ENCODE measurements at places on chromosomes 12 and 14.

- no peak for DNase-seq
These were observed 12.4 kb downstream of the SYNDIG1L start for GRCh38 chr14:74413627-74414026.

GRCh38 chr14:94622653-94623421 lies 10.6 kb downstream of the SERPINA3 start:
- no peak for DNase-seq

GRCh38 chr12:93912086-93912733 lies 235.0 kb downstream of the CRADD start:
- DNase-seq = no peak

DNA sequence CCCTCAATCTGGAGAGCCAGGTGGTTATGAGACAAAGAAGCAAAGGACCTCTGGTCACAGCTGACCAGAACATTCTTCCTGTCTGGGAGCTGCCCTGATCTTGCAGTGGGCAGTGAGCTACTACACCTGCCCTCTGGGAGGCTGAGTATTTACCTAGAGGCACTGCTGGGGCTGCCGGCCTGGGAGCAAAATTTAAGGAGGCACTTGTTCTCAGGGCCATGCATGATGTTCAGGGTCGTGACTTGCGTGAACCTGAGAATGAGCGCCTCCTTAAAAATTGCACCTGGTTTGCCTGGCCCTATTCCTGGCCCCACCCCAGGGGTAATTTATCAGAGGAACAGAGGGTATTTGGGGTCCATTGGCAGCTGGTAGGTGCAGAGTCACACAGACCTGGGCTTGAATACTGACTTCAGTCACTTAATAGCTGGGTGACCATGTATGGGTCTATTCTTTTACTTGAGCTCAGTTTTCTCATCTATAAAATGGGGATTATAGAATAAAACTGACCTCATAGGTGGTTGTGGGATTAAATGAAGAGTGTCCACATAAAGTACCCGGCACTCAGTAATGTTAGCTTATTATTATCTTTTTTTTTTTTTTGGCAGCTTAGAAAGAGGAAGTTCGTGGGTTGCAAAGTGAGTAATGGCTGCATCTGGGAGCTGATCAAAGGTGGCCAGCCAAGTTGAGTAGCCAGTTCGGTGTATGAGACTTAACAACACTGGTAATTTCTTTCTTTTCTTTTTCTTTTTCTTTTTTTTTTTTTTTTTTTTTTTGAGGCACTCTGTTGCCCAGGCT lies 107.4 kb upstream of the MED13L start:
- no peak for DNase-seq

- DNase-seq = no peak
These were observed 134.6 kb upstream of the PZP start for GRCh38 chr12:9342614-9343353.

GRCh38 chr12:123873793-123874192 lies 98.8 kb downstream of the CCDC92 start:
- no peak for DNase-seq

- DNase-seq = no peak
These were observed 64.9 kb downstream of the LLPH start for GRCh38 chr12:66065641-66066136.

GRCh38 chr12:19792028-19792427 lies 352.7 kb downstream of the AEBP2 start:
- no peak for DNase-seq

- DNase-seq = no peak
These were observed 176.4 kb downstream of the STXBP6 start for GRCh38 chr14:24873551-24873950.

DNA sequence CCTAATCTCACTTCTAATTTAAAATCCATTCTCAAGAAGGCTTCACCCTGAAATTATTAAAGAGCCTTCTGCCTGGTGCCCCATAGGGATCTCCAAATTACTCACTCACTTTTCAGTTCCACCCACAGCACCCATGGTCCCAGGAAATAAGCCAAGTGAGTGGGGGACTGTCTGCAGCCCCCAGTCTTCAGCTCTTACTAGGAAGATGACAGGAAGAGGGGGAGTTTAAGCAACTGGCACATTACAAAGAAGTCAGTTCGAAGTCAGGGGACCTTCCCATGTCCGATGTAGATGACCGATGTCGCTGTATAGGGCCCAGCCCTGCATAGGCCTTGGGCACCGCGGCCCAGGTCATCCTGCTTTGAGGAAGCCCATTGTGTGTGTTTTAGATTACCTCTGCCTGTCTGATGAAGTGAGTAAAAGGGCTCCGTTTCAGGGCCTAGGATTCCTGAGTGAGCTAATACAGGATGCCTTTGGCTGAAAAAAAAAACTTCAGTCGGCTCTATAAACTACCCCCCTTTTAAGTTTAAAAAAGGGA lies 1.9 kb downstream of the ACTN1 start:
- no peak for DNase-seq

DNA sequence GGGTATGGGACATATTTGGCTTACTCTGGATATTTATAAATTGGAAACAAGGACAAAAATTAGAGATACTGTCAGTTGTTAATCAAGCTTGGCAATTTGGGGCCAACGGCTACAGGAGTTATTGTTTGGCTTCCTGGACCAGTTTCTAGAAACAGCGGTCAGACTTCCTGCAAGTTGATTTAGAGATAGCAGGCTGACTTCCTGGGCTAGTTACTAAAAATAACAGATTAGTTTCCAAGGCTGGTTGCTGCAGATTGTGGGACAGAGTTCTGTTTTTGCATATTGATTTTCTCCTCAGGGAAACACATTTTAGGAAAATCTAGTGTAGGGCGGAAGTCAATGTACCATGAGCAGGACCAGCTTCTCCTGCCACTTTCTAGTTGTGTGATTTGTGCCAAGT lies 144.0 kb upstream of the TMPO start:
- DNase-seq = no peak
